ENCODE measurements at places on chromosomes 1 and 21.

DNA sequence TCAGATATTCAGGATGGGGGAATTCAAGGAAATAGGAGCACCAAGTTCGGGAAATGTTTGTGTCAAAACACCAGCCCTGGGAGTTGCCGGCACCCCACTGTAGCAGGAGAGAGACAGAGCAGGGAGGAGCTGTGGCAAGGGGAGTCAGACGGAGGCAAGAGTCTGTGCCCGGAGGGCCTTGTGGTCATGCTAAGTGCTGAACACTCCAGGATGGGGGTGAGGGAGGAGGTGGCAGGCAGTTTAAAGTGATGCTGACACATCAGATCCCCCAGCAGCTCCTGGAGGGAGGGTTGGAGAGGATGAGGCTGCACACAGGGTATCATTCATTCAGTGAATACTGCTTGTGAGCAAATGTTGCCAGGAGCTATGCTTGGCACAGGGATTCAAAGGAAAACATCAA, 150.3 kb upstream of the ETV3 start:
- no peak for DNase-seq

DNA sequence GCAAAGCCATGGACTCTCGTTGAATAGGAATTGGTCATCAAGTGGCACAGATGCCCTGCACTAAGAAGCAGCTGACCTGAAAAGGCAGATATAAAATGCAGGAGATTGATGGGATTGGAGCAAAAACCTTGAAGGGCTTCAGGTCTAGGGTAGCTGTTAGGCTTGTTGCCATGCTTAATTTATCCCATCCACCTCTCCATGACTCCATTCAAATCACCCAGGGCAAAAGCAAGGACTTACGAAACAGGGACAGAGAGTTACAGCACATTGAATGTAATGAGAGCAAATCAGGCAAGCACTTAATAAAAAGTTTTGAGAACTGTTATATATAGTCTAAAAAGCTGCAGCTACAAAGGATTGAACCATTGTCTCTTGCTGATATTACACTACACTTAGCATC, 298.2 kb upstream of the ESRRG start:
- no peak for DNase-seq

DNA sequence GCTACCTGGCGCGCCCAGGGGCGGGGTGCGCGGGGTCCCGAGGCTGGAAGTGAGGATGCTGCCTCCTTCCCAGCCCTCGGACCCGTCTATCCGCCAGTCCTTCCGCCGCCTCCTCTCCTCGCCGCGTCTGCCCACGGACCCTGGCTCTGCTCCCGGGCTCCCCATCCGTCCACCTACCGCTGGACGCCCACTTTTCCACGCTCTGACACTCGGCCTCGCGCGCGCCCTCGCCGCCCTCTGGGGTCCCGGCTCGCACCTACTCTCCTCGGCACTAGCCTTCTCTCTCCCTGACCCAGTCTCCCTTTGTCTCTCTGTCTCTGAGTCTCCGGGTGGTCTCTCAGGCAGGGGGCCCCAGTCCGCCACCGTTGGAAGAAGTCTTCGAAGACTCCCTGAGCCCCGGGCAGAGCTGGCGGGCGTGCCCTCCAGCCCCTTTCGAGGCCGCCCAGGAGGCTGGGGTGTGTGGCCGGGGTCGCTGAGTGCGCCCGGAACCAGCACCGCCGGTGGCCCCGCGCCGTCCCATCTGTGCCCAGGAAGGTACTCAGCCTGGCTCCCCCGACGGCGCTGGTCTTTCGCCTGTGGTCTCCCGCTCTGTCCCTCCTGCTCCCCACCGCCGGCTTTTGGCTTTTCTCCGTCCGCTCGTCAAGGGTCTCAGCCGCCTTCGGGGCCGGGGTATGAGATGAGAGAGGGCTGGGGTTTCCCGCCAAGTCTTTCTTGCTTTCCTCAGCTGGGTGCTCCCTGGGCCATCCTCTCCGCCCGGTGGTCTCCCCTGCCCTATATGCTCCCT, 610 bp downstream of the DRAXIN start:
- DNase-seq: no peak

- DNase-seq: no peak
Observed at GRCh38 chr1:209157546-209158249, 425.8 kb upstream of the CAMK1G start.

- DNase-seq: no peak
Observed at GRCh38 chr1:85894651-85895050, 186.4 kb upstream of the ZNHIT6 start.

DNA sequence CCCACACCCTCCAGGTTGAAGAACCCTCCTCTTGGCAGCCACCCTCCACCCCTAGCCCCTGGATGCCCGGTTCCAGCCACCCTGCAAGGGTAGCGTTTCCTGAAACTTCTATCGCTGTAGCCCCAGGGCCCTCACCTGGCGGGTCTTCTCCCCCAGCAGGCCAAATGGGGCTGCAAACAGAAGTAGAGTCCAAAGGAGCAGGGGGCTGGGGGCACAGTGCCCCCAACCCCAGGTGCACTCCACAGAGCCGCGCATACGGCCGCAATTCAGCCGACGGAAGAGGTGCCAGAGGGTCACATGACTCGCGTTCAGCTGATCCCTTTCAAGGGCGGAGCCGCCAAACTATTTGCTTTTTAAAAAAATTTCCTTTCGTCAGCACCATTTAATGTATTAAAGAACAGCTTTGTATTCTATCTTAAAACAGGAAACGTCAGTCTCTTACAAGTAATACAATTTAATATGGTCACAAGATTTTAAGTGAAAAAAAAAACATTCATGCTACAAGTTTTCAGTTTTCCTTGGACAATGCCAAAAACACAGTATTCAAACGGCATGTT, at the start of gene GLMP:
Gene GLMP, minus strand, starts transcription at position 289 of the 557 bp plus-strand sequence. Its CDS starts 34 bp downstream, at position 255.
- DNase-seq: no peak

DNA sequence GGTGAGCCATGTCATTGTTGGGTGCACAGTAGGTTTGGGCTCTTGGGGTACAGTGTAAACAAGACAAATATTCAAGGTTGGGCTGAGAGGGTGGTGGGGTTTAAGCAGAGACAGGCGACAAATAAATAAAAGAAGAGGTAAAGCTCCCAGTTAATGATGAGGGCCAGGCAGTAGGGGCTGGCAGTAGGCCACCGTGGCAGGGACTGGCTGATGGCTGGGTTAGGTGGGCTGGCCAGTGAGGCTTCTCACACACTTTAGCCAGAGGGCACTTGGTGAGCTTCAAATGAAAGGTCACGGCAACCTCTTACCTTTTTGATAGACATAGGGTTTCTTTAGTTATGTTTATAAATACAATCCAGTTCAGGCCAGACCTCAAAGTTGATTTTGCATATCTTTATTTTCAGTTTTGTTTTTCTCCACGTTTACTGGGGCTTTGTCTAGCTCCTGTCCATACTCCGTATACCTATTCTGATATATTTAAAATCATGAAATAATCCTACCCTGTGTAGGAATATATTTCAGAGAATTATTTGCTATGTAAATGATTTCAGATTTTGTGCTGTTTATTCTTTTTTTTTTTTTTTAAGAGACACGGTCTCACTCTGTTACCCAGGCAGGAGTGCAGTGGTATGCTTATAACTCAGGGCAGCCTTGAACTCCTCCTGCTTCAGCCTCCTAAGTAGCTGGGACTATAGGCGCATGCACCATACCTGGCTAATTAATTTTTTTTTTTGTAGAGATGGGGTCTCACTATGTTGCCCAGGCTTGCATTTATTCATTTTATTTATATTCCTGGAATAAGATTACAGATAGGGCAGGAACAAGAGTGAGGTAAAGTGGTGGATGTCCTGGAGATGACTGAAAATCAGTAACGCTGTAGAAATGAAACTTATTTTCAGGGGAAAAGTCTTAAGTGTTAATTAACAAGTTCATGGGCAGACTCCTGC, 122.7 kb downstream of the RYR2 start:
- no peak for DNase-seq

DNA sequence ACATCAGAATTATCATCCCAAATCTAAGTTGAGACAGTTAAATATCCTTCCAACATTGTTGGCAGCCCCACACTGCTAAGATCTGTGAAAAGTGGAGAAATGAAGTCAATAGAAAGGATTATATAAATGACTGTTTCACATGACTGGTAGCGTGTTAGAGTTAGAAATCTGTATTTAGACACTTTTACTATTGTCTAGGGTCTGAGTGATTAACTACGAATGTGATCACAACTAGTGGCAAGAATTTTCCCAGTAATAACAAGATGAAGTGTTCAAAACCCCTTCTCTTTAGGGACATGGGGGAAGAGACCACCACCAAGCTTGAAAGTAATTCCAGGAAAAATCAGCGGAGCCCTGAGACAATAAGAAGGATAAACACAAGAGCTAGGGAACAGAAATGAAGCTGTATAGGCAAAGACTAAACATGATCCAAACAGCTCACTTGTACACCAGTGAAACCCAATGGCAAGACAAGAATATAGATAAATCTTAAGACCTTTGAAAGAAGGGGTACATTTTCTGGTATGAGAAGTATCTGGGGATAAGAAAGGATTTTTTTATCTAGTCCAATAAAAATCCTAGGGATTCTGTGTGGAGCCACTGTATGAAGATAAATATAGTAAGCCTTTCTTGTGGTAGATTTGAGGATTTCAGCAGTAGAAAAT, 646.6 kb upstream of the USP24 start:
- no peak for DNase-seq

GRCh38 chr1:200901350-200901749, 6.7 kb downstream of the INAVA start:
- no peak for DNase-seq

- DNase-seq: no peak
Observed at GRCh38 chr21:42089093-42089631, 18.0 kb downstream of the UMODL1 start.

GRCh38 chr1:158998037-158998780, 11.5 kb upstream of the IFI16 start:
- no peak for DNase-seq

- DNase-seq: no peak
Observed at GRCh38 chr1:171372418-171373084, 58.6 kb downstream of the FMO4 start.

- no peak for DNase-seq
Observed at GRCh38 chr1:87786861-87787545, 458.3 kb downstream of the LMO4 start.

DNA sequence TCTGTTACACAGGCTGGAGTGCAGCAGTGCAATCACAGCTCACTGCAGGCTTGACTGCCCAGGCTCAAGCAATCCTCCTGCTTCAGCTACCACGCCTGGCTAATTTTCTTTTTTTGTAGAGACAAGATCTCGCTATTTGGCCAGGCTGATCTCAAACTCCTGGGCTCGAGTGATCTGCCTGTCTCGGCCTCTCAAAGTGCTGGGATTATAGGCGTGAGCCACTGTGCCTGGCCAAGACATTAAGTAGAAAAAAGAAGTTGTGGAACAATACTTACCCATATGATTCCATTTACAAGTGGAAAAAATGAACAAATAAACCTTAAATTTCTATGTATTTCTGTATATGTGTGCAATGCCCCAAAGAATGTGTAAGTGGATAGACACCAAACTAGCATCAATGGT, 30.3 kb upstream of the ID3 start:
- no peak for DNase-seq

- DNase-seq: no peak
Observed at GRCh38 chr1:188706742-188707141, 1770.9 kb downstream of the BRINP3 start.

Data from activated CD8-positive, alpha-beta memory T cell treated with anti-CD3 and anti-CD28 coated beads for 1 hour (primary cell).